ENCODE measurements at places on chromosomes 7 and 10.
A peak's percentile ranks its signal among the peaks of the same experiment; 100 is the strongest.

DNA sequence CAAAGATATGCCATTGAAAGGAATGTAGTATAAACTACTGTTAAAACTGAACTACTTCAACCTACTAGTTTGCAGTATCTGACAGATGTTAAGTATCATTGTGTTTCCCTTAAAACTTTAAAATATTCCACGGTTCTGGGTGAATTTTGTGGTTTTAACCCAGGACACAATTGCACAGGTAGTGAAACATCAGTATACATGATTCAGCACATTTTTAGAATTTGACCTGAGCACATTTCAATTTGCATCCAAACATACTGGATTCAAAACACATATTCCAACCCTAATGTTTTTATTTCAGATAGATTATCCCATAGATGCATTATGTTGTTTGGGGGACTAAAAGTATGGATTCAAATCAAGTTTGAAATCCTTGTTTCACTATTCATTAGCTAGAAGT lies 129.9 kb upstream of the ZNF804B start:
- DNase-seq: no peak

GRCh38 chr7:106895246-106895864 lies 30.3 kb downstream of the PIK3CG start:
- DNase-seq: no peak

DNA sequence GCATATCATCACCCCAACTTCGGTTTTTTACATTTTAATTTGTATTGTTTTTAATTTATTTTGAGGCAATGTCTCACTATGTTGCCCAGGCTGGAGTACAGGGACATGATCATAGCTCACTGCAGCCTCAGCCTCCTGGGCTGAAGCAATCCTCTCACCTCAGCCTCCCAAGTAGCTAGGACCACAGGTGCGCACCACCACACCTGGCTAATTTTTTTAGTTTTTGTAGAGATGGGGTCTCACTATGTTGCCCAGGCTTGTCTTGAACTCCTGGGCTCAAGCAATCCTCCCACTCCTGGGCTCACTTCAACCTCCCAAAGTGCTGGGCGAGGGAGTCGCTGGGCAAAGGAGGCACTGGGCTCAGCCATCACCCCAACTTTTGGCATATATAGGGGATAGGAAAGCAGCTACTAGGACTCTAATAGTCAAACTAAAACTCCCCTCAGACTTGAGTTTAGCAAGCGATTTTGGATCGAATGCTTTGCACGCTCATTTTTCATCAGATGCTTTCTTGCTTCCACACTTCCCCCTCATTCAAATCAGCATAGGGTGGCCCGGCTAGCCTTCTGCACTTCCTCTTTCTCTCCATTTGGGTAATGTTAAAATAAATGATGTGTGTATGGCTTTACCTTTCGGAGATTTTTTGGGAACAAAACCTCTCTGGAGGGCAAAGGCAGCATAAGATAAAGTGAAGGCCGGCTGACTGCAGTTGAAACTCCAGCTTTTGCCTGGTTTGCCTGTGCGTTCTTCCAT lies 20.8 kb upstream of the NMT2 start:
- DNase-seq: no peak

GRCh38 chr10:132492323-132493025 lies 45.1 kb upstream of the INPP5A start:
- DNase-seq: no peak

GRCh38 chr7:31340051-31340450 lies 475 bp downstream of the NEUROD6 start:
- DNase-seq: peak; percentile 2

DNA sequence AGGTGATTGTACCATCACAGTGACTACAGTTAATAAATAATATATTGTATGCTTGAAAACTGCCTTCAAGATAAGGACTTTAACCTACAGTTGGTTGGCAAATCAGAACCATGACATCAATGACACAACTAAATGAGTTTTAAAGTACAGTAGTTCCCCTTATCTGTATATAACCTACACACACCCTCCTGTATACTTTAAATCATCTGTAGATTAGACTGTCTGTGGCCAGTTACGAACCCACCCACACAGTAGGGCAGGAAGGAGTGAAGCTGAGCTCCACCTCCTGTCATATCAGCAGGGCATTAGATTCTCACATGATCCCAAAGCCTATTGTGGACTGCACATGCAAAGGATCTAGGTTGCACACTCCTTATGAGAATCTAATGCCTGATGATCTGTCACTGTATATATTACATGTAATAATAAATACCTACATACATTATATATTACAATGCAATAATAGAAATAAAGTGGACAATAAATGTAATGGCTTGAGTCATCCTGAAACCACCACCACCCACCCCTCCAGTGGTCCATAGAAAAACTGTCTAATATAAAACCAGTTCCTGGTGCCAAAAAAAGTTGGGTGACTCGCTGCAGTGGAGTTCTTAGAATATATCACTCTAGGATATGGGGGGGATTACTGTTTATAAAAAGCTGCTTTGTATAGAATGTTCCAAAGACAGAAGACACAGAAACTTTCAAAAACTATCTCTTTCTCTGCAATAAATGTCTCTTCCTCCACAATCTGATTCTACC lies 5.6 kb downstream of the TPK1 start:
- DNase-seq: peak; percentile 75

DNA sequence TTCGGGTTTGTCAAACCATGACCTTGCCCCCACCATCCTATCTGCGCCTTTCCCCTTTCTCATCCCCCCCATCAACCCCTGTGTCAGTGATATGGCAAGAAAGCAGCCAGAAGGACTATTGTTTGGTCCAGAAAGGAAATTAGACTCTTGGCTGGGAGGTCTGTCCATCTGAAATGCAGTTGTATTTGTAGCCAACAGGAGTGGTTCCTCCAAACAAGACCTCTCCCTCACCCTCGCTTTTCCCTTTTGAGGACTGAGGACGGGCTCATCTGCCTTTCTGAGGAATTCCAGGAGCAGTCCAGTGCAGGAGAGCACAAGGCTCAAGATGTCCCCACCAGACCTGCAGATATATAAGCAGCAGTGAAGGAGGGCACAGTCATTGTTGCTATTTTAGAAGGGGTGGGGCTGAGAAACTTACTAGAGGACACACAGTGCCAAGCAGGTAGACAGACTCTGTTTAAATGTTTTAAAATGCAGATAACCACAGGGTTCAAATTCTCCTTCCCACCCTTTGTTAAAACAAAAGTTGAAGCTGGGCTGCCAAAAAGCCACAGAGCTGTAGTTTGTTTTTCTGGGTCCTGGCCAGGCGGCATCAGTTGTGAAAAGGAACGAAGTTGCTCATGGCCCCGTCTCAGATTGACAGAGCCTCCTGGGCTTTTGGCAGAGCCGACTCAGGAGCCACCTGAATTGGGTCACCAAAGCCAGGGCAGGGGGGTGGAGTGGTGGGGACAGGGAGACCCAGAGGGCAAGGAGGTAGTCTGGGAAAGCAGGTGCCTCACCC lies 37.3 kb downstream of the CYP17A1 start:
- no peak for DNase-seq

DNA sequence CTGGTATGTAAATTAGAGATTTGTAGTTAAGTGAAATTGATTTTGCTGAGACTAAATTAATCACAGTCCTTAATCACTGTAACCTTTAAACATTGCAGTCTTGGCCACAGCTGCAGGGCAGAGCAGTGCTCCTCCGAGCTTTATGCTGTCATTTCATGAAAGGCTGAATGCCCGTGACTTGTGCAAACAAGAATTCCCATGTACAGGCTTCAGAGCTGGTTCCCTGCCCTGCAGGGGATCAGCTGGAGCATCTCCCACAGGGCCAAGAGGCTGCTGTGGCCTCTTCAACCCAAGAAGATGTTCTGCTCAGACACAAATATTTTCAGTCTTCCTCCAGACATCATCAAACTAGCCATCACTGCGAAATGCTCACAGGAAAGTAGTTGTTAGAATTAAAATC lies 419.1 kb downstream of the AUTS2 start:
- no peak for DNase-seq

DNA sequence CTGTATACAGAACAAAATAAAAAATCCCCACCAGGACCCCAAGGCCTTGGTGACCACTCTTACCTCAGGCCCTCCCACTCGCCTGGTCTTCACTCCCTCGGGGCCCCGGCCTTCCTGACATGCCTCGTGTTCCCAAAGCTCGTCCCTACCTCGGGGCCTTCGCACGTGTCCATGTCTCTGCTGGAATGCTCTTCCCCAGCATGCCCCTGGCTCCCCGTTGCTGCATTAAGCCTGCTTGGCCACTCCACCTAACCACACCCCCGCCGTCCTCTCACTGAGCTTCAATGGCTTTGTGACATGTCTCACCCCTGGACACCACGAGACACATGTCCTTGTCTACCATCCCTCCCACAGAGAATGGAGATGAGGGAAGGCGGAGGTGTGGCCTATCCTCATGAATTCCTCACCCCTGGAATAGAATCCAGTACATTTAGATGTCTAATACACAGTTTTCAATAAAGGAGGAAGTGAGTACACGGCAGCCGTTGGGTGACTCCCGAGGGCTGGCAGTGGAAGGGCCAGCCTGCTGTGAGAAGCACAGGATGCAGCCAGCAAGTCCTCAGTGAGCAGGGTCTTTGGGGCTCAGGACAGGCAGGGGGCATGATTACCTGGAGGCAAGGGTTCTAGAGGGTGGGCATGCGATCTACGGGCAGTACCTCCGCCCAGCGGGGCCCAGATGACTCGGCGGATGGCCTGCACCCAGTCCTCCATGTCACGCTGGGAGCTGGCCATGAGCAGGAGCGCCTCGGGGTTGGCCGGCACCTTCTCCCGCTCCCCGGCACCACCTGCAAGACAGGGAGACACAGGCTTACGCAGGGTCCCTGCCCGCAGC lies 125.7 kb downstream of the ARHGAP22 start:
- no peak for DNase-seq

GRCh38 chr10:92965314-92965713 lies 95.3 kb upstream of the CYP26C1 start:
- peak; percentile 57 for DNase-seq

GRCh38 chr7:80521809-80522208 lies 9.9 kb upstream of the GNAT3 start:
- DNase-seq: no peak

- DNase-seq: no peak
Observed at GRCh38 chr7:18041191-18041590, 13.5 kb upstream of the PRPS1L1 start.

GRCh38 chr7:95527033-95527775 lies 41.5 kb downstream of the ASB4 start:
- peak; percentile 42 for DNase-seq

DNA sequence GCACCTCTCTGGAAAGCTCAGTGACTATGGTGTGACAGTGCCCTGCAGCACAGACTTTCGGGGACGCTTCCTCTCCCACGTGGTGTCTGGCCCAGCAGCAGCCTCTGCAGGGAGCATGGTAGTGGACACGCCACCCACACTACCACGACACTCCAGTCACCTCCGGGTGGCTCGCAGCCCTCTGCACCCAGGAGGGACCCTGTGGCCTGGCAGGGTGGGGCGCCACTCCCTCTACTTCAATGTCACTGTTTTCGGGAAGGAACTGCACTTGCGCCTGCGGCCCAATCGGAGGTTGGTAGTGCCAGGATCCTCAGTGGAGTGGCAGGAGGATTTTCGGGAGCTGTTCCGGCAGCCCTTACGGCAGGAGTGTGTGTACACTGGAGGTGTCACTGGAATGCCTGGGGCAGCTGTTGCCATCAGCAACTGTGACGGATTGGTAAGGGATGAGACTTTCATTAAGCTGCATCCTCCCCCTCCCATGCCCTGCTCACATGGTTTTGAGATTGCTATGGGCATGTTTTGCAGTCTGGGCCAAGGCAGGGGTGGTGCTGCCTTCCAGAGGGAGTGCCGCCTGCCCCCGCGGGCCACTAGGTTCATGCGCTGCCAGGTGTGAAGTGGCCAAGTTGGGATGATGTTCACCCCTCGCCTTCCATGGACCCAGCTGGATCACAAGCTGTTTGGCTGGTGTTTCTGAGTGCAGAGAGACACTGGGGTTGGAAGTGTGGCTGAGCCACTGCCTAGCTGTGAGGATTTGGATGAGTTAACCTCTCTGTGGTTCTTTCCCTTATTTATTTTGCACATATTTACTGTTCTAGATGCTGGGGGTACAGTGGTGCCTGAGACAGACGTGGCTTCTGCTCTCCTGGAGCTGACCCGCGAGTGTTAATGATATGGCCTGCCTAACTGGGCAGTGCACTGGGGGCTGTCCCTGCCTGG lies 2.5 kb downstream of the ADAMTS14 start:
- DNase-seq: no peak

GRCh38 chr7:31432176-31432575 lies 81.7 kb upstream of the ITPRID1 start:
- peak; percentile 30 for DNase-seq

DNA sequence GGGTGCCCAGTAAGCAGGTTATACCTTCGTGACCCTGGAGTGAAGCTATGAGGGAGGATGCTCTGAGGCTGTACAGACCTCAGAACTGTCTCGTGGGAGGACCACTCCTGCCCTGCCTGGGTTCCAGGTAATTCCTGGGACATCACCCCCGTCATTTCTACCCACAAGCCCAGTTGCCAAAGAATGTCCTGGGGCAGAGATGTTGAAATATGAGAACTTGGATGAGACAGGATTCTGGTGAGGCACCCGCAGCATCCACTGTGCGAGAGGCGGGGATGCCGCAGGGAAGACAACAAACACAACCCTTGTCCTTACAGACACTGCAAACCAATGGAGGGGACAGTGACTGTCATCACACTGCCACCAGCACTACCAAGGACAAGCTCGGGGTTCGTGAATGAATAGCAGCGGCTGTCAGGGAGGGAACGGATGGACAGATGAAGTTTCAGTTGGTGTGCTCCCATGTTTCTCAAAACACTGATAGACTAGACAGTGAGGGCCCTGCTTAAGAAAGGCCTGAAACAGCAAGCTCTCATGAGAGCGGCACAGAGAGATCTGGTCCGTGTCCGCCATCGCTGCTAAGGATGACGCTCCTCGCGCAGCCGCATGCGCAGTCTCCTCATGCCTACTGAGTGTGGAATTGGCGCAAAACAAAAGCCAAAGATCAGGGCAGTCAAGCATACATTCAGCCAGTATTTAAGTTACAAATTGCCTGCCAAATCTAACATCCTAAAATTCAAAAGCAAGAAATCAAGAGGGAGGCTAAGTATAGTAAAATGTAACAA lies 82.0 kb upstream of the RHEB start:
- DNase-seq: no peak

DNA sequence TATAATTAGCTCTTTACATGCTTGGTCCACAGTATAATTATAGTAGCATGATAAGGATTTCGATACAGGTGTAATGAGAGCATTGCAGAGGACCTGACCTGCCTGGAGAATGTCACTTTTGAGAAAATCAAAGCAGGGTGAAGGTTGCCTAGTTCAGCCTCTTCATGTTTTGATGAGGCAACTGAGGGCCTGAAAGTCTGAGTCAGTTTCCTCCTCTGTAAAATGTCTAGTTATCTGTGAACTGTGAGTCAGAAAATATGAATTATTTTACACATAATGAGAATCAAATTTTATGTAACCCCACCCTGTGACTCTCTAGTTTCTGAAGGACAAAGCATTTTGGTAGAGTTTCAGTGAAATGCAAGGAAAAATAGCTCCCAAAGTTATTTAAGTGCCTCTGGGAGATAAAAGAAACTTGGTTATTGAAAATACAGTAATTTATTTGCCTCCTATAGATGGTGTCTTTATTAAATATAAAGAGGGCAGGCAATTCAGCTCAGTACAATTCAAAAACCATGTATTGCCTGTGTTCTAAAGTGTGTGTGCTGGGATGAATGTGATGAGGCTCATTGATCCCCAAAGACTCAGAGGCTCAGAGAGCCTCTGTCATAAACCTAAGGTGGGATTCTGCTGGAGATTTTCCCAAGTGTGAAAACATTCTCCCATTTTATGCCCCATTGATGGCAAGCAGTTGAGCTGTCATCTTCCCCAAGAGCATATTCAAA lies 37.3 kb upstream of the SAMD9L start:
- DNase-seq: peak; percentile 36

- no peak for DNase-seq
Observed at GRCh38 chr10:12279281-12279680, 70.1 kb upstream of the CAMK1D start.
